ENCODE measurements at places on chromosomes 12 and 14. TPM values are rescaled to one million over a fixed set of nuclear protein-coding genes. Genes with fewer than 3 reads are reported as not detected.

Gene BDKRB2
- 1.7 TPM for total RNA-seq

Gene POTEM
- total RNA-seq = not detected

Gene PRIMA1
- total RNA-seq = 4.1 TPM

Gene RBP5
- not detected for total RNA-seq

DNA sequence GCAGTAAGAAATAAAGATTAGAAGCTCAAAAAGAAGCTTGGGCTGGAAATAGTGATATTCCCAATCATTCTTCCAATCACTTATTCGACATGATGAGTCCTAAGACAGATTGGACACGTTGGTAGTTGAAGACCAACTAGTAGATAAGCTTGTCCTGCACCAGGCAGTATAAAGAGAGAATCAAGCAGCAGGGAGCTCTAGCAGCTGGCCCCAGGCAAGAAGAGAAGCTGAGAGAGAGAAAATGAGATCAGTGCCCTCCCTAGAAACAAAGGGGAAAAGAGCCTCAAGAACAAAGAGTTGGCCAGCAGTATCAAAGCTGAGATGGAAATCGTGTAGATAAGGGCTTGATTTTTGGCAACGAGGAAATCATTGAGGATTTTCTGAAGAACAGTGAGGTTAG lies 20.6 kb downstream of the RASSF8 start:
- DNase-seq = no peak

- no peak for DNase-seq
Measured at GRCh38 chr14:79914595-79914994, 296.7 kb downstream of the DIO2 start.

GRCh38 chr12:21576431-21576830 lies 28.2 kb downstream of the GYS2 start:
- no peak for DNase-seq
